Stimulated activated CD8-positive, alpha-beta memory T cell treated with anti-CD3 and anti-CD28 coated beads, Interleukin-2, amount 100 ng/mL, for 1 hour (primary cell): ENCODE measurements at places on chromosomes 3 and 15.

GRCh38 chr15:59283717-59284391 is 77.2 kb downstream of the LDHAL6B start:
- DNase-seq, result no peak

DNA sequence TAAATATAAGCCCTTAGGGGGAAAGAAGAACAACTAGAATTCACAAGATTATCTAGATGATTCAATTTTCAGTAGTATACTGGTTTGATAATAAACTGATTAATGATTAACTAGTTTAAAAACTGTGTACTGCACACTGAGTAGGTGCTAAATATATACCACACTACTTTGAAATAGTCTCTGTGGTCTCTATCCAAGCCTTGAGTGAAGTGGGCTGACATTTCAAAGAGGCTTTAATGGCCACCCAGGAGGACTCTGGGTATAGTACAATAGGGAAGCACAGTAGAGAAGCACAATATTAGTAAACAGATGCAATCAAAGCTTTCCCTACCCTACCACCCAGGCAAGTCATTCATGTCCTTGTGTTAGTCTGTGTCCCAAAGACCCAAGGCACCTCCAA is 46.7 kb downstream of the FILIP1L start:
- no peak for DNase-seq

DNA sequence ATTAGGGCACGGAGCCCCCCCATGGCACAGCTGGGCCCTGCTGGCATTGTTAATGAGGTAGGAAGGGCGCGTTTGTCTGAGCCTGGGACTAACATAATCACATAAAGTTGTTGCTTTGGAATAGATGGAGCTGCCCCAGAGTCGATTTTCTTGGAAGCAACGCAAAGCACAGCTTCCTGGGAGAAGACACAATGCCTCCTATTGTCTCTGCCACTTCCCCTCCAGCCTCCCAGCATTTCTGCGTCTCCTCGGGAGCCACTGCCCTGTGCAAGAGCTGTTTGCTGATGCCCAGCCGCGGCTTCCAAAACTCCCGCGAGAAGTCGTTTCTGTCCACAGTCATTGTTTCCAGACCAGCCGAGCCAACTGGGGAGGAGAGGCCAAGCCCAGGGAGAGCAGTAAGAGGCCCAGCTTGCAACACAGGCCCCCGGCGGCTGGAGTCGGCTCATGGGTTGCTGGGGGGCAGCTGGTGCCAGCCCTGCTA is 18.1 kb upstream of the ALDH1A3 start:
- DNase-seq, result no peak

- DNase-seq, result no peak
These were observed 27.8 kb upstream of the ITPKA start for GRCh38 chr15:41465822-41466421.

GRCh38 chr15:77327168-77327567 is 92.7 kb downstream of the PEAK1 start:
- no peak for DNase-seq

GRCh38 chr3:156307704-156308103 is 187.3 kb downstream of the KCNAB1 start:
- DNase-seq, result no peak

DNA sequence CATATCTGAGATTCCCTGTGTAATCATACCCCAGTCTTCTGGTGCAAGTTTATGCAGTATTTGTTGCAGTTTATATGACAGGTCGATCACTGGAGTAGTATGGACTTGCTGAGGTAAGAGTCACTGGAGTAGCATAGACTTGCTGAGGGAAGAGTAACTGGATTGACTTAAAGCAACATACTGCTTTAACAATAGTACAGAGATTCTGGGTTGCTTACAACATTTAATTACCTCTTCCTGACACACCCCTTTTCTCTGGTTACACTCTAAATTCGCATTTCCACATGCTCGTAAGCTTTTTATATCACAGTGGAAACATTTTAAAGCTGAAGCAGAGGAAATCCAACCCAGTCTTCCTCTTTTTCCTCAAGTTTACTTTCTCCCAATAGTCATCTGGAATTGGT is 11.8 kb downstream of the AAGAB start:
- DNase-seq, result no peak

- DNase-seq, result no peak
These were observed 618.1 kb downstream of the PYDC2 start for GRCh38 chr3:192079098-192079497.

DNA sequence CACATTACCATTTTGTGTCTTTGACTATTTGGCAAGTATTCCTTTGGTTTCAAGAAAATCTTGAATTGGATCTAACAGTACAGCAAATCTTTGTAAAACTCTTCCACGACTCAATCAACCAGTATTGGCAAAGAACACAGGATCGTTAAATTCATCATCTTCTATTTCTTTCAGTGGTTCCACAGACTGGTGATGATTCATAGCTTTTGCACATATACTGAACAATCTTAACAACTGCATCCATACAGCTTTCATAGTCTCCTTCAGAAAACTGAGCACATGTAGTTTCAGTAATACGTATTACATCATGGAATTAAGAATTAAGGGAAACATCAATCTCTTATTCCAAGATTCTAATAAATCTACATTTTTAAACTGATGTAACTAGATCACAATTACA is 91.6 kb upstream of the LIPC start:
- no peak for DNase-seq

GRCh38 chr3:160474416-160474838 is 24.8 kb upstream of the TRIM59 start:
- DNase-seq, result no peak

DNA sequence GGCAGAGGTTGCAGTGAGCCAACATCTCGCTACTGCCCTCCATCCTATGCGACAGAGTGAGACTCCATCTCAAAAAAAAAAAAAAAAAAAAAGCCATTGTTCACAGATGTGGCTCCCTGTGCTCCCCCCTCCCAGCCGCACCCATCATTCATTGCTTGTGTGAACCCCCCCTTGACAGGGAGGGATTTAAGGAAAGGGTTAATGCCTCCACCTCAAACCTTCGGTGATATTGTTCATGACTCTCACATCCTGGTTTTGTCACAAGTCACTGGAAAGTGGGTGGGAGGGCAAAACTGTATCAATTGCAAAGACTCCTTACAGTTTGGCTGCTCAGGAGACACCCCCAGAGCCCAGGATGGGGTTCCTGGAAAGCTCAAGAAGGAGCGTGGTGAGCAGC is 7.7 kb downstream of the SLC6A6 start:
- no peak for DNase-seq

DNA sequence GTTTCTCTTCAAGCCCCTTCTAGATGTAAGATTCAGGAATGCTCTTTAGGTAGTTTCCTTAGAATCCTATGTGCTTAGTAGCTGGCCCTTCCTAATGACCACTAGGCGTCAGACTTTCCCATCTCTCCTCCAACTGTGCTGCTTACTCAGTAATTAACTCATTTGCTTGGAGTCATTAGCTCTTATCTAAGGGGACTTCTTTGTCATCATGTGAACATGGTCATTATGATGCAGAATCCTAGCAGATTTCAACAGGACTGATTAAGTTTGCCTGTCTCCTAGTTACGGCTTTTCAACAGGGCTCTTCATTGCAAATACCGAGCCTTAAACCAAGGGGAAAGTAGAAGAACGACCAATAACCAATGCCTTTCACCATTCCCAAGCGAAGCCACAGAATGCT is 46.4 kb downstream of the GJD2 start:
- no peak for DNase-seq

DNA sequence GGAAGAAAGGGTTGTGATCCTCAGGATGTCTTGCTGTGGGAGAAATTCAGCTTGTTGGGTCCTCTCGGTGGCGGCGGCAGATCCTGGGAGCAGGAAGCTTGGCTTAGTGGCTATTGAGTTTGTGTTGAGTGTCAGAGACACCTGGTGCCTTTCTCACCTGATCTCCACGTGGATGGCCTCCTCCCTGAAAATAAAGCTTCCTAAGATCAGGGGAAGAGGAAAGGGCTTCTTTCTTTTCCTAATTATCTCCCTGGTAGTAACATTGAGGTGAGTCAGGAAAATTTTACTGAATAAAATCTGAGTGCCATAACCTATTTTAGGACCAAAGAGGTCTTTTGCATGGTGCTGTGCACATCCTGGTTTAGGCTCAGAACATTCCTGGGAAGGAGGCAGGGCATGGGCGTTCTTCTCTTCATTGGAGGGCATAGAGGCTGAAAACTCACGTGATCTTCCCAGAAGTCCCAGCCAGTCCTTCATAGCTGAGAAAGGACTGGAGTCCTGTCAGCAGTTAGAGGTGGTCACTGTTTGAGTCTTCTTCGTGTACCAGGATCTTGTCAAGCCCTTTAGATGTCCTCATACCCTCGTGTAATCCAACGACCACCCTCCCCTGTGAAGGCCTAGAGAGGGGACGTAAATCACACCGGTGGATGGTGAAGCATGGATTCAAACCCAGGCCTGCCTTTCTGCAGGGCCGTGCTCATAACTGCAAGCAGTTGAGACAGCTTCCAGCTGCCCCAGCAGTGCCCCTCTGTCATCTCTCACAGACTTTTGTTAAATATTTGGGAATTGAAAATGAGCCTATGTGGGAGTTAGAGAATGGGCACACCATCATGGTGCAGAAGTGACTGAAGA is 1.1 kb downstream of the CMTM8 start:
- no peak for DNase-seq

GRCh38 chr15:43748376-43748775 is 2.1 kb downstream of the PDIA3 start:
- DNase-seq, result no peak

- no peak for DNase-seq
These were observed 16.9 kb downstream of the ANPEP start for GRCh38 chr15:89797678-89798201.

GRCh38 chr15:100986158-100986896 is 67.2 kb downstream of the LRRK1 start:
- DNase-seq, result no peak

DNA sequence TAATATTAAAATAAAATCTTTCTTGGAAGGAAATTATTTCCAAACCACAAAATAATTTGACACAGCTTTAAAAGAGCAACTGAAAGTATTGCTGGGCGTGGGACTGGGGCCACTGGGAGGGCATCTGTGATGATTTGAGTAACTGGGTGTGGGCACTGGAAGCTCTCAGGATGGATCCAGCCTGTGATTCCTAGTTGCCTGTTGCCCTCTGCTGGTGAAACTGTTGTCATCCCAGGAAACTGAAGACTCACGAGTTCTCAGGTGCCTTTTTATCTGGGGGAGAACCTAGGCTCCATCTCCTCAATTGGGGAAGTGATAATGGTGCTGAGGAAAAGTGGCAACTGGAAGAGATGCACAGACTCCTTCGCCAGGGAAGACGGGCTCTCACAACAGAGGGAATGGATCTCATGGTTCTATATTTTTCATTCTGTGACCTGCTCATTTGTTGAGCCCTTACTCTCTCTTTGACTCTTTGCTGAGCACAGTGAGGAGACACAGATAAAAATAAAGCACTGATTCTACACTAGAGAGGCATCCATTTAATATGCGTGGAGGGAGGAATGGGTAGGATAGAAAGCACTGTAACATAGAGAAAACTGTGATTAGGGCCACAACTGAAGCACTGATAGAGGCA is 61.6 kb downstream of the TPRG1 start:
- DNase-seq, result no peak

GRCh38 chr3:131151-131888 is 65.2 kb upstream of the CHL1 start:
- DNase-seq, result no peak

GRCh38 chr3:129281726-129282125 is 3.1 kb downstream of the HMCES start:
- no peak for DNase-seq

DNA sequence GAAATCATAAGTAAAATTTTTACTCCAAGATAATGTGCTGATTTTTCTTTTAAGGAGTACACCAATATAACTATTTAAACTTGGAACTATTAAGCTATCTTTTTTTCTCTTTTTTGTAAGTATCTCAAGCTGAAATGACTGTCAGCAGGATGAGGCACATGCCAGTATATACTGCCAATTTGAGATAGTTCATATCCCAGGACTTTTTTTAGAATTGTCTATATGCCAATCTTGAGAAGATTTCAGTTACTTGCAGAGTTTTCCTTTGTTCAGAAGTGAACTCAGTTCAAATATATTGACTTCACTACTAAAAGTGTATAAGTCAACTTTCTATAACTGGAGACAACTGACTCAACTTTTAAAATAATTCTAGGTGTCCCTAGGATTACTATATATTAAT is 181.7 kb upstream of the ZNF717 start:
- DNase-seq, result no peak

DNA sequence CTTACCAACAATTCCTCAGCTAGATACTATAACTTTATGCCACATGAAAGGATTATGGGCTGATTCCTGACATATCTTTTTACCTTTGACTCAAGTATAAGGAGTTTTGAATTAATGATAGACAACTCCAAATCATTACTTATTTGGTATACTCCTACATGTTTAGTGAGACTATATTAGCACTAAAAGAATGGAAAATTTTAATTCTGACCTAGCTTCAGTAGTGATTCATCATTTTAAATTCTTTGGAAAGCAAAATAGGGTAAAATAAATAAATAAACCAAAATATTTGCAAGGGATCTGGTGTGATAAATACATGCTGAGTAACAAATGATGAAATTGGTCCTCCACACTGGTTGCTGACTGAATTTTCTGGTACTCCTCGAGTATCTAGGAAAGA is 42.3 kb upstream of the VGLL3 start:
- DNase-seq, result no peak

GRCh38 chr3:147843331-147843730 is 434.2 kb downstream of the ZIC1 start:
- no peak for DNase-seq

GRCh38 chr3:139541532-139542288 is 2.2 kb upstream of the RBP1 start:
- DNase-seq, result no peak

- no peak for DNase-seq
These were observed 2.9 kb downstream of the ALG1L2 start for GRCh38 chr3:130084436-130084980.

GRCh38 chr3:151795276-151795675 is 18.6 kb upstream of the AADAC start:
- no peak for DNase-seq

DNA sequence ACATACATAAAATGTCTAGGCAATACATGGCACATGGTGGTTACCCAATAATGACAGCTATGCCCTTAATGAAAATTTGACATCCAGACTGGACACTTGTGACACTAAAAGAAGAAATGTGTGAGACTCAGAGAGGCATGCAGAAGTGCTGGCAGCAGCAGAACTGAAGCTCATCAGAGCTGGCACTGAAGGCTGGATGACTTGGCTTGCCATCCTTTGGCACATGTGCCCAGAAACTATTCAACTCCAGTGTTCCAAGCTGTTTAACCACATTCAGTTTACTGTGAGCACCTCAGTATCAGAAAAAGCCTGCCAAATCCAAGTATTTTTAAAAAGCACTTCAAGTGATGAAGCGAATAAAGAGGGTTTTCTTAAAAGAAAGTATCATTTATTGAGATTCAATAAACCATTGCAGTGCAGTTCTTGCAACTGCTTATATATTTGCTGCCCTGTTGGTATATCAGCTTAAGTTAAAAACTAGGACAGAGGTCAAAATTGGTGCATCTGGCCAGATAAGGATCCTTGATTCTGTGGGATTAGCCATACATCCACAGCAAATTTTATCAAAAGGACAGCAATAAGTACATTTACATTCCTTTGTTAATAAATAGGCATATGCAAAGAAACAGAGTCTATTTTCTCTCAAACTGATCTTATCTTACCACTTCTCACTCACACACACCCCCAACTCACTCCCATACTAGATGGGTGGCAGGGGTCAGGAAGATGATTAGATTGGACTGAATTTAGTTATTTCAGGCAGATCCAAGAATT is 15.8 kb downstream of the IGSF11 start:
- DNase-seq, result no peak
